ENCODE measurements at places on chromosomes 12 and 14.

GRCh38 chr12:51217968-51218606 lies at the start of gene POU6F1:
POU6F1 (minus strand) TSS chr12:51218062; CDS start chr12:51206836, 11,226 bp downstream.
- peak; percentile 26 for DNase-seq

DNA sequence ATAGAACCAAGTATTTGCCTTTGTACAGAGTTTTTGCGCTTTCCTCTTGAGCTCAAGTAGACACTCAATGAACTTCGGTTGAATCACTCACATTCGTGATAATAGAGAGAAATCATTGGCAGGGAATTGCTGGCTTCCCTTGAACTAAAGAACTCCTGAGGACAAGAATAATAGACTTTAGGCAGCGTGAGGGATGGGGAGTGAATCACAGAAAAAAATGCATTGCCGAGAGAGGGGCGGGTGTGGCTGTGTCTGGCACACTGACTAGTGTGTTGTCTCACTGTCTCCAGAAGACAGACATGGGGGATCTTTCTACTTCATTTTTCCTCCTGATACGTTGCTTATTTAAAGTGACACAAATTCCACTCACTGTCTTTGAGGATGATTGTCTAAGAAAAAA lies 805.2 kb downstream of the BCL11B start:
- DNase-seq = no peak

- DNase-seq = no peak
Observed at GRCh38 chr14:49851813-49852212, 775 bp downstream of the NEMF start.

- no peak for DNase-seq
Observed at GRCh38 chr14:101174980-101175606, 271.6 kb upstream of the RTL1 start.

GRCh38 chr14:99147366-99147740 lies 124.6 kb downstream of the BCL11B start:
- DNase-seq = no peak

GRCh38 chr12:69913526-69913925 lies 88.5 kb downstream of the MYRFL start:
- DNase-seq = no peak

All from non-pigmented ciliary epithelial cell (primary cell).